ENCODE measurements at places on chromosomes 3 and 15. TPM values are rescaled to one million over a fixed set of nuclear protein-coding genes. Genes with fewer than 3 reads are reported as not detected.

DNA sequence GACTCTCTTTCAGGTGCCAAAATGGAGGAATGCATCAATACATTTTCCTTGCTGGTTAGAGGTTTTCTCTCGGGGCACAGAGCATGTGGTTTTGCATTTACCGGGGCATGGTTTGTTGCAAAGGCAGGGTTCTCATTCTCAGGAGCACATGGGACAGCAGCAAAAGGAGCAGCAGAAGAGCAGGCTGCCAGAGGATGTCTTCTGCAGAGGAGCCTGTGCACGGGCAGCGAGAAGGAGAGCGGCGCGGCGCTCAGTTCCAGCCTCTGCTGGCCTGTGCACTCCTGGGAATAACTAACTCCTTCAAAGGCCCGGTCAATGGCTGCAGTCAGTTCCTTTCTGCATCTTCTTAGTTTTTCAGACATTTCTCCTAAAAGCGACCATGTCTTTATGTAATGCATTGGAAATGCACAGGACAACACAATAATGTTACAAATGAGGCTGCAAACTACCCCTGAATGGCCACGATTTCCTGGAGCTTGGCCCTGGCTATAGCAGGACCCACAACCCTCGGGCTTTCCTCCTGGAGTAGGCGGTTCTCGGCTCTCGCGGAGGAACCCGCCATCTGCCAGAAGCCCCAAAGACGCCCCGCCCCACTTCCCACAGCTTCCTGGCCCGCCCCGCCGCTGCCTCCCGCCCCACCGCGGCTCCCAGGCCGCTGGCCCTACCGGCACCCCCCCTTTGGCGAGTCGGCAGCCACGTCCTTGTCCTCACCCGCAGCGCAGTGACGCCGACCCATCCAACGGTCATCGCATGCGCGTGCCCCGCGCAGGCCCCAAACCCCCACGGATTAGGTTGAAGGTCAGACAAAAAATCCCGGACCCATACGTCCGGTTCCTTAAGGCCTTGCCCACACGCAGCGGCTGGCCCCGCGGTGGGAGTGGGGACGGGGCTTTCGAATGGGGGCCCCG is at the start of gene C3orf62:
Gene C3orf62, minus strand, starts transcription at position 758 of the 908 bp plus-strand sequence. Its CDS starts 360 bp downstream, at position 398.
- no peak for DNase-seq

DNA sequence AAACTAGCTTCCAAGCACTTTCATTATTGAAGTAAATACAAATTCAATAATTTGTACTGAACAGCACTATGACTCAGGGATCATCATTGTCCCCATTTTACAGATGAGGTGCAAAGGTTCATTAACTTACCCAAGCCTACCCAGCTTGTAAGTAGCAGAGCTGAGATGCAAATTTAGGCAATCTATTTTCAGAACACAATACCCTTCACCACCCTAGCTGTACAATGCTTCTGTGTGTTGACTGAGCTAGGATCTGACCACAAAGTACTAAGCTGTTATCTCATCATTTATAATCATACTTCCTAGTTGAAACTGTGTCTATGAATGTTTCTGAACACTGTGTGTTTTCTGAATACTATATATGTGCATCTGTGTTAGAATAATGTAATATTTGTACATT is 3.2 kb upstream of the ILDR1 start:
- peak; percentile 73 for DNase-seq

The PLSCR2 gene
- not detected for total RNA-seq

The ITIH4 gene
- 4.6 TPM for total RNA-seq

GRCh38 chr3:69209413-69209812 is 87.0 kb upstream of the LMOD3 start:
- no peak for DNase-seq

DNA sequence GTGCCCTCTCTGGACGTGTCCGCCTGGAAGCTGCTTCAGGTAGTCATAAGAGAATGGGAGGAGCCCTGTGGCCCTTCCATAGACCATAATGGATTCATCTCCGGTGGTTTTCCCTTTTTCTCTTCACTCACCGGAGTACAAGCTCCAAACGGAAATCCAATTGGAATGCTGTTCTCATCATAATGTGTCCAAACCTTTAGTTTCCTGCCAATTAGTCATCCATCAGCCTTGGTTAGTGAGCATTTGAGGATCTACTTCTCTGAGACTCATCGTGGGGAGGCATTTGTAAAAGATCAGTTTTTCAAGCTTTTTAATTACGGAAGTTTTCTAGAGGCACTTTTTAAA is 34.9 kb downstream of the ABHD2 start:
- DNase-seq: no peak

- DNase-seq: no peak
Observed at GRCh38 chr15:91611561-91612323, 241.8 kb upstream of the SLCO3A1 start.

- no peak for DNase-seq
Observed at GRCh38 chr3:169110633-169111032, 552.9 kb downstream of the MECOM start.

- DNase-seq: no peak
Observed at GRCh38 chr15:99157456-99157855, 52.6 kb downstream of the SYNM start.

DNA sequence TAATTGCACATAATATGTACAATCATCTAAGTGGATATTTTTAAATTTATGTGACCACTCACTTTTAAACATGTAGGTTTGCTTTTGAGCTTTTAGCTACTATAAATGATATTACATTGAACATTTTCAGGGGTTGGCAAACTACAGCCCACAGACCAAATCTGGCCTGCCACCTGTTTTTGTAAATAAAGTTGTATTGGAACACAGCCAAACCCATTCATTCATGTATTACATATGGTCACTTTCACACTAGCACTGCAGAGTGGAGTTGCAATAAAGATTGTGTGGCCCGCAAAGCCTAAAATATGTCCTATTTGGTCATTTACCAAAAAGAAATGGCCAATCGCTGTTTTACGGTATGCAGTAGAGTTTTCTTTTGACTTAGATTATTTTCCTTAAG is 21.2 kb downstream of the CMTM7 start:
- no peak for DNase-seq

The ADAMTSL3 gene
- total RNA-seq: 0.18 TPM

- no peak for DNase-seq
Observed at GRCh38 chr3:38574411-38575278, 74.8 kb downstream of the SCN5A start.

DNA sequence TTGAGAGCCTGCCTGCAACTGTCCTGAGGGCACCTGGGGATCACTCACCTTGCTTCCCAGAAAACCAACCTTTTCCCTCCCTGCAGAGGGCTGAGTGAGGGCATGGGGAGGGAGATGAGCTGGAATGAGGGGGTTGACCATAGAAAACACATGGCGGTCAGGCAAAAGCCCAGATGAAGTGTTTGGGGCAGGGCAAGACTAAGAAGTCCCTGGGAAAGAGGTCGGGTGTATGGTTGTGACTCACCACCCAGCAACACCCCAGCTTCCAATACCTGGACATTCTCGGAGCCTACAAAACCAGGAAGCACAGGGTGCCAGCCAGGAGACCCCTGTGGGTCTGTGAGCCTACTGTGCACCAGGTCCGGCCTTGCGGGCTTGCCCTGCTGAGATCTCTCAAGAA is 95.3 kb upstream of the ATP2B2 start:
- no peak for DNase-seq

GRCh38 chr3:141456301-141456625 is 30.6 kb upstream of the RASA2 start:
- DNase-seq: no peak

The DNAJA4 gene
- not detected for total RNA-seq

The FAIM gene
- 3.1 TPM for total RNA-seq

- DNase-seq: peak; percentile 90
Observed at GRCh38 chr3:129016356-129016719, 15.2 kb downstream of the EFCC1 start.

DNA sequence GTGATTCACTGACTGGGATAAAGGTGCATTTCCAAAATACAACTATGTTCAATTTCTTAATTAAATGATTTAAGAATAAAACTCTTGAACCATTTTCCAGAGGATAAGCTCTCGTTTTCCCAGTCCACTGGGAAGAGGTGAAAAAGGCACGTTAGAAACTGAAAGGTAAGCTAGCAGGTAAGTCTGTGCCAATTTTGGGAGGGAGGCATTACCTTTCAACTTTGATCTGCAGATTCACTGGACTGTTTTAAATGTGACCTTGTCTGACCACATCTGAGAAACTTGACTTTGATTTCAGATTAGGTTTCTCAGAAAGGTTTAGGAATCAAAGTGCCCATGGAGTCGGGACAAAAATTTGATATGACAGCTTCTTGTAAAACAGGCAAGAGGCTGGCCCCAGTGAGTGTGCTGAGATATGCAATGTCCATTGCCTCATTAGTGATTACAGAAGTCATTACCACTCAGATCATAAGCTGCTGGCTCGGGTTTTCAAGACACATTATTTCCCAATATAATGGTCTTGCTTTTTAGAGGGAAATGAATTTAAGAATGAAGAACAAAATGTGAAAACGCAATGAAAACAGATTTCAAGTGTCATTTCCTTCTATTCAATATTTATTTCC is 118.8 kb downstream of the ADAMTS9 start:
- no peak for DNase-seq

DNA sequence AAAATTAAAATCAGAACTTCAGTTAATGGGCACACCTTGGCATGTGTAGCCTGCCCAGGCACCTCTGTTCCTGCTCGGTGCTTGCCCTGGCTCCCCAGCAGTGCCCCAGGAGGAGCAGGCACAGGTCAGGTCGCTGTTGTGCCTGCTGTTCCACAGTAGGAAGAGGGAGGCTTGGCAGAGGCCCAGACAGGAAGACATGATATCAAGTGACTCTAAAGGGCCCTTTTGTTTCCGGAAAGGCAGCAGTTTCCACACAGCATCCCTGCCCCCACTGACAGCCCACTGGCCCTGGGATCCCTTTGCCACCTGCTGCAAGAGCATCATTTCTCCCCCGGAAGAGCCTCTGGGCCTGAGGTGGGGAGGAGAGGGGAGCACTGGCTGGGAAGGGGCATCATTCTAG is 40.5 kb upstream of the HES1 start:
- peak; percentile 38 for DNase-seq

- DNase-seq: peak; percentile 52
Observed at GRCh38 chr15:74857082-74857655, 14.2 kb upstream of the ULK3 start.

The CPLX3 gene
- total RNA-seq: 1.5 TPM

The DUOX1 gene
- total RNA-seq: not detected

The GOLGA8M gene
- not detected for total RNA-seq

GRCh38 chr3:8303466-8303865 is 198.2 kb upstream of the LMCD1 start:
- DNase-seq: no peak

DNA sequence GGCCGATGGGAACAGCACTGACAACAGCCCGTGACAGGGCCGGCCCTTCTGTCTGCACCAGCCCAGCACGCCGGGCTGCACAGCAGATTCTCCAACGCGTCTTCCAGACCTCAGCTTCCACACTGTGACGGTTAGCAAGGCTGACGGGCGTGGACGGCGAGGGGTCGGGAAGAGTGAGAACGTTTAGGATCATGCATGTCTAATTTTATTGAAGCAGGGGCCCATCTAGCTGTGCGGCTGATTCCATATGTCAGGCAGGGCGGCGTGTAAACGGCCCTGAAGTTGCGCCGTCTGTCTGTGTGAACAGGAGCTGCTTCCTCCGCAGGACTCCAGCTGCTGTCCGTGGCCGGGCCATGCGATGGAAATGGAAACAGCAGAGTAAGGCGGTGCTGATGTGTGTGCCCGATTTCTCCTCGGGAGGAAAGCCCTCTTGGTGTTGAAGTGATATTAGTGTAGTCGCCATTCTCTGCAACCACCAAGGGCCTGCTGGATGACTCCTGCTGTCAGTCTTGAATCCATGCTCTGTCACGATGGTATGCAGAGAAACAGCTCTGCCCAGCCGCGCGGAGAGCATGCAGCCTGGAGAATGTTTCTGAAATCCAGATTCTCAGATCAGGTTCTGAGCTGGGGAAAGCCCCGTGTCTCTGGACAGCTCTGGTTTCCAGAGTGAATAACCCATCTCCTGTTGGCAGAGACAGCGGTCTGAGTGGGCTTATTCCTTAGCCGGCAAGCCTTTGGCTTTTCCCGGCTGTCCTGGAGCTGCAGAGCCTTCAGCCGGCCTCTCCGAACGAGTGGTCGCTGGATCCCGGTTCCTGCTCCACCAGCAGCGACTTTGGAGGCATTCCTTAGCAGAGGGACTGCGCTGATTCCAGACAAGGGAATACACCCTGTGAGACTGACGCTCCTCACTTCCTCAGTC is 158.1 kb upstream of the UBE3A start:
- DNase-seq: no peak

The HRG gene
- not detected for total RNA-seq

The CDHR4 gene
- total RNA-seq: not detected

DNA sequence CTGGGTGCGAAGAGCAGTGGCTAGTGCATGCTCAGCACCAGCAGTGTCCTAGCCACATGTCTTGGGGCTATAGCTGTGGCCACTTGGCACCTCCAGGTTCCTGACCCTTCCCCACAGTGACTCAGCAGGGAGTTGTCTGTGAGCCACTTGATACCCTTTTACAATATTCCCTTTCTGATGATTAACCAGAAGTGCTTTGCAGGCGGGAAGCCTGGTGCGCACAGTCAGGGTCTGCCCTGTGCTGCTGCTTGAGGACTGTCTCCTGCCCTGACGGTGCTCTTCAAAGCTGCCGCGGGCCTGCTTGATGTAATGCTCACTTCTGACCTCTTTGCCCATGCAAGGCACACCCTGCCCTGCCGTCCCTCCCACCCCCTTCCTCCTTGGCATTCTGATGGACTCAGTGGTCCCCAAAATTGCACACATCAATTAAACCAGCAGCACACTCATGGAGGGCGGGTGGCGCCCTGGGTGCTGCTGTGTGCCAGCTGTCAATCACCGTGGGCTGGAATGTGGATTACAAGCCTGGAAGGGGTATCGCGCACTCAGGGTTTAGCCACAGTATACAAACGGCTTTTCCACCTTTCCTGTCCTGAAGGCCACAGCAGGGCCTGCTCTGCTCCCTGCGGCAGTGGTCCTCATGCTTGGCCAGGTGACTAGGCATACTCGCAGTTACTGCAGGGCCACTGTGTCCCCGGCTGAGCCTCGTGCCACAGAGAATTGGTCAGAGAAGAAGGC is 40.9 kb upstream of the PCSK6 start:
- no peak for DNase-seq

The DTWD1 gene
- total RNA-seq: 19.2 TPM

The TNNC1 gene
- 5.0 TPM for total RNA-seq

- DNase-seq: no peak
Observed at GRCh38 chr3:169984292-169984691, 17.7 kb downstream of the SEC62 start.

- no peak for DNase-seq
Observed at GRCh38 chr3:73768524-73769308, 144.0 kb upstream of the PDZRN3 start.

The NEK10 gene
- total RNA-seq: 1.3 TPM

The UROC1 gene
- total RNA-seq: not detected

The QARS1 gene
- 459 TPM for total RNA-seq

DNA sequence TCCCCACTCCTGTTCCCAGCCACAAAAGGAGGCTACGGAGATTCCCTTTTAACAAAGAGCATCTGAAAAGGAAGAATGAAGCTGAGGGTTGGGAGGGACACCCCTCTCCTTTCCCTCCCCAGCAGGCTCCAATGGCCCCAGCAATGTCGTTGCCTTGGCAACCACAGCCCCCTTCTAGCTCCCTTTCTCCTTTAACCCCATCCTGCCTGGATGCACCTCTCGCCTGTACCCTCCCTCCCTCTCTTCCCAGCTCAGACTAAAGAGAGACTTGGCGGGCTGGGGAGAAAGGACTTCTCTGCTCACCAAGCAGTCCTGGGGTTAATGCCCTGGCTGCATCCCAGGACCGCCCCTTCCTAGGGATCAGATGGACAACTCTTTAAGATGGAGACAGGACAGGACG is 7.1 kb upstream of the RPL29 start:
- no peak for DNase-seq

GRCh38 chr3:189202106-189202505 is 30.3 kb downstream of the TPRG1 start:
- no peak for DNase-seq

- no peak for DNase-seq
Observed at GRCh38 chr3:18190646-18191045, 234.5 kb downstream of the SATB1 start.
